ENCODE measurements at places on chromosomes 1 and 21.

GRCh38 chr1:91092503-91092902, 70.7 kb upstream of the ZNF644 start:
- DNase-seq, result no peak

DNA sequence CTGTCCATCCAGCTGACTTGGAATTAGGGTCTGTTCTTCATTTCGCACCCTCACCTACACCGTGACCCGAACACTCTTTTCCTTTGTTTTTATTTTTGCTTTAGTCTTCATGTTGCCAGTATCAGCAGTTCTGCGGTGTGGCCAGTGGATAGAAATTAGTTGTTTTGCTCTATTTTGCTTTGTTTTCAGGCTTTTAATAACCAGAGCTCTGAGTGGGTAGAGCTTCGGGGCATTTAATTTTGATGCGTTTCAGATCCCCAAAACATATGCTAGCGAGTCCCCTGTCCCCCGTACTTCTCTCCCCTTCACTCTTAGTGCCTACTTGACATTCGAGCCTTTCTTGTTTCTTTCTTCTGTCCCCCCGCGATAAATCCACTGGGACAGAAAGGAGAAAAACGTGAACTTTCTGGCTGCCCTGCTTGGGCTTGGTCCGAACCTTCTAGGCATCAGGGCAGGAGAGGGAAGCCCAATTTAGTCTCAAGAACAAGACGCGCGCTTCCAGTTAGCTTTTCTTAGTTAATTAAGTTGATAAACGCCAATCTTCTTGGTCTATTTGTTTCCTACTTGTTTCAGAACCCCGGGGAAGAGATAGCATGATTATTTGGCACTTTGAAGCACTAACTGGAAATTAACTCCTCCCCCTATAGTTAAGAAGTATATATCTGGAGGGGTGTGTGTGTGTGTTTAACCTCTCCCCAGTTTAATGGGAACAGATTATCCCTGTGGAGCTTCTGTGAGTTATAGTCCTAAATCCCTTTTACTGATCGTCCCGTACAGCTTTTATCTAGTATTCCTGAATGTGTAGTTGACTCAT, 839 bp downstream of the SWT1 start:
- no peak for DNase-seq

GRCh38 chr1:41862384-41863221, 56.1 kb downstream of the HIVEP3 start:
- no peak for DNase-seq

- no peak for DNase-seq
Measured at GRCh38 chr21:33309778-33310177, 15.0 kb upstream of the IFNAR1 start.

DNA sequence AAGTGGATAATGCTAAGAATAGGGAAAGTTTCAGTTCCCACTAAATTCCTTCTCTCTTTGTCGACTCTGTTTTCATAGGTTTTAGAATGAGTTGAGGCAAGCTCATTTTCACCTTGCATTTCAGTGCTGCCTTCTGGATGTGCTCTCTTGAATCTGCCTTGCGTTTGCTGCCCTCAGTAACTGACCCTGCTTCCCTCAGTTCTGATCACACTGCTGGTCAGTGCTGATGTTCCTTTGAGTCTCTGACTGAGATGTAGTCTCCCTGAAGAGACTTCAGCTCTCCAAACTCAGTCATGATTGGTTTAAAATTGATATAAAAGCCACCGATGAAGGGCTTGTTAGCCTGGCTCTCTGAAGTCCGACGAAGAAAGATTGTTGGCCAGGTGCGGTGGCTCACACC, 25.2 kb upstream of the HMGN1 start:
- no peak for DNase-seq

- no peak for DNase-seq
Measured at GRCh38 chr1:166924823-166925541, 48.9 kb upstream of the TADA1 start.

DNA sequence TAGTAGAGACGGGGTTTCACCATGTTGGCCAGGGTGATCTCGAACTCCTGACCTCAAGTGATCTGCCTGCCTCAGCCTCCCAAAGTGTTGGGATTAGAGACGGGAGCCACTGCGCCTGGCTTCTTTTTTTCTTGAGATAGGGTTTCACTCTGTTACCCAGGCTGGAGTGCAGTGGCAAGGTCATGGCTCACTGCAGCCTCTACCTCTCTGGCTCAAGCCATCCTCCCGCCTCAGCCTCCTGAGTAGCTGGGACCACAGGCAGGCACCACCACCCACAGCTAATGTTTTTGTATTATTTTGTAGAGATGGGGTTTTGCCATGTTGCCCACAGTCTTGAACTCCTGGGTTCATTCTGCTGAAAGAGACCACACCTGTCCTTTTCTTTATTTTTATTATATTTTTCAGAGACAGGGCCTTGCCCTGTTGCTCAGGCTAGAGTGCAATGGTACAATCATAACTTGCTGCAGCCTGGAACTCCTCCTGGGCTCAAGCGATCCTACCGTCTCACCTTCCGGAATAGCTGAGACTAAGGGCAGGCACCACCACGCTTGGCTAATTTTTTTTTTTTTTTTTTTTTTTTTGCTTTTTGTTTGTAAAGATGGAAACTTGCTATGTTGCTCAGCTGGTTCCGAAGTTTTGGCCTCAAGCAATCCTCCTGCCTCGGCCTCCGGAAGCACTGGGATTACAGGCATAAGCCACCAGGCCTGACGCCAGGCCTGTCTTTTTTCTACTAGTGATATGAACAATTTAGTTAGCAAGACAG, 3.1 kb downstream of the LMNA start:
- DNase-seq, result no peak

GRCh38 chr1:18326211-18326897, 154.4 kb upstream of the KLHDC7A start:
- no peak for DNase-seq

DNA sequence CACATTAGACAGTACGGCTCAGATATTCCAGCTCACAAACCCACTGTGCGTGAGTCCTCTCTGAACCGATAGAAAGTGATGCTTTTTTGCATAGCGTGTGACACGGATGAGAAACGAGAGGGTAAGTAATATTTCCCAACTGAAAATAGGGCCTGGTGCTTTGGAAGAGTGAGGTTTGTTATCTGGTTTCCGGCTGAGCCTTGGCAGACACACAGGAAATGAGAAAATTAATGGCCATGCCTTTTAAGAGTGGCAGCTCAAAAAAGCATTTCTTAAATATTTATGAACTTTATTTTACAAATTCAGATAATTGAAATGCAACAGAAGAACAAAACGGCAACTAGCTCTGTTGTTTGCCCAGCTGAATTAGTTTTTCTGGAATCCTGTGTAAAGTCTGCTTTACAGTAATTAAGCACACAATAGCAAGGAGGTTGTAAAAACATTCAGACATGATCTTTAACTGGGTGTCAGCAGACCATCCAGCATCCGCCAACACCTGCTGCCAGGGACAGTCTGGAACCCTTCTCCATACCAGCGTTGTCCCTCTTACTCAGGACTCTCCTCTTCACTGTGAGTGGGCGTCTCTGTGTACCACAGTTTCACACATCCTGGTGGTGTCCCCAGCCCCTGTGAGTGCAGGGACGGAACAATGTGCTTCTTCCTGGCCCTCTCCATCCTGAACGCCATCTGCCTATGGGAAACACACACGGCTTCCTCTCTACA, 155.4 kb downstream of the PGBD5 start:
- no peak for DNase-seq

- no peak for DNase-seq
Measured at GRCh38 chr1:178934546-178934945, 63.7 kb upstream of the ANGPTL1 start.

DNA sequence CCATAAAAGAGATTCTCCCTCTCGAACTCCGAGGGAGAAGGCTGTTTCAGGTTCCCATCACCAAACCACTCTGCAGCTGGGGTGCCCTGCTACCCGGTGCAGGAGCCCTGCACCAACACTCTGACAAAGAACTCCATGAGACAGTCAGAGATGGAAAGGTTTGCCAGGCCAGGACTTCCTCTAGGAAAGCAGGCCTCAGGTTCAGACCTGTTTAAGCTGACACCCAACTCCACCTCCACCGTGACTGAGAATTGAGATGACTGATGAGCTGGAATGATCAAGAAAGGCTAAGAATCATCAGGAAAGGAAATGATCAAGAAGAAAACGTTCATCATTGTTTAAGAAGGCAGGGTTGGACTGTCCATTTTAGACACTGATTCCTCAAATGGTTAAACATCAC, 46.2 kb upstream of the KCNE1 start:
- no peak for DNase-seq

DNA sequence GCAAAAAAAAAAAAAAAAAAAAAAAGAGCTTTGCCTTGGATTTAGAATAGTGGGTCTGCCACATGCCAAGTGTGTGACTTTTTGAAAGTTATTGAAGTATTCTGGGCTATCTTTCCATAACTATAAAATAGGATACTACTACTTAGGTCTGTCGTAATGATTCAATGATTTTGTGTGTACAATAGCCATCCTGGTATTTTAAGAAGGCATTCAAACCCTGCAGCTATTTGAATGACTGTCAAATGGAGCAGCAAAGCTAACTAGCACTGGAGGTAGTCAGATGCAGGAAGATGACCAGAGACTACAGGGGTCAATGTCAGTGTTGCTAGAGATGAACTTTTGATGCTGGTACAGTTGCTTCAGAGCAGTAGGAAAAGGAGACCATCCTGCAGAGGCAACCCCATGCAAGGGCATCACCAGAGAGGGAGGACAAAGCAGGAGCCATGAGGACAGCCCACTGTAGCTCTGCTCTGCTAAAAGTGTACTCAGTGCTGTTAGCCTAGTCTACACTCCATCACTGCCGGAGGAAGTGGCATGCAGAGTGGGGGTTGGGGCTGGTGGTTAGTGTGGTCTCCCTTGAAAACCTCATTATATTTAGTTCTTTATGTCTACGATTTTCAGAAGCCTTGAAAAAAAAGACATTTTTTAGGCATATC, 29.0 kb downstream of the DUSP10 start:
- no peak for DNase-seq

DNA sequence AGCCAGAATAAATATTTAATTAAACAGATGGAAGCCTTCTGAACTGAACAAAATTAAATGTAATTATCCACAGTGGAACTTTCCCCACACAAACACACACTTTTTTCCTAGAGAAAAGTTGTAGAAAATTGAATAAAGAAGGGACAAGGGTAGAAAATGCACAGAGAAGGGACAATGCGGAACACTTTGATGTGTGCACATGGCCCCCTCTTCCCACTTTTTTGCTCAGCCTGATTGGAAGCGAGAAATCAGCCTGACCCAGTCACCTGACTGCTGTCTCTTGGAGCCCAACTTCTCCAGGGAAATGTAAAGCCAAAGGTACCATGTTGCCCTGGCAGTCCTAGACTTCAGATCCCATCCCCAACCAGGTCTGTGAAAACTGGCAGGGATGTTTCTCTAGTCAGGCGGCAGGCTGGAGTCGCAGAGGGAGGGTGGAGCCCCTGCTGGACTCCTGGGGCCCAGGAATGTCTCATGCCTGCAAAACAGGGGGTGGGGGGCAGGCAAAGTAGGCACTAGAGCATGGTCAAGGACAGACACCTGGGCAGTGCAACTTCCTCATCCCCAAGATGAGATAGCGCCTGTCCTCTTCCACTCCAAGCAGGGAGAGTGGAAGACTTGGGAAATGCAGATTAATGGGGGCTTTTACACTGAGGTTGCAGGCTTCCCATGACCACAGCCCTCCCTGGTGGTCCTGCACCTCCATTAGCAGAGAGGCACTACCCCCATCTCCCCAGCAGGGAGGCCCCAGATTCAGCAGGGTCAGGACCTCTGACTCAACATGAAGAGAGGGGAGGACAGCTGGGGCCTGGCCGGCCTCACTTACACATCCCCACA, 2.8 kb downstream of the CERS2 start:
- no peak for DNase-seq

All from renal pelvis (tissue), 12 donors.